ENCODE measurements at places on chromosomes 2 and 18.

DNA sequence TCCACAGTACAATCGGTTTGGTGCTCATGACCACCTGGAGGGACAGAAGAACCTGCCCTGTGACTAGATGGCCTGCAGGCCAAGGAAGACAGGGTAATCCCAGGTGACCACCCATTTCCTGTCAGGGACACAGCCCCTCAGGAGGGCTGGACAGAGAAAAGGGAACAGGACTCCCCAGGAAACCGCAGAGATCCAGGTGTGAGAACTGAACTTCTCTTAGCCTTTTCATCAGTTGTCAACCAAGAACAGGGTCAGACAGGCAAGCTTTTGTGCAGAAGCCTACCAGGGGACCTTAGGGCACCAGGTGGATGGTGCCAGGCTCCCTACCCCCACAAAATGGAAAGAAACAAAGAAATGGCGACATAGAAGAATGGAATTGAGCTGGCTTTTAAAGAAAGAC is 132.3 kb downstream of the HDAC4 start:
- no peak for DNase-seq

- DNase-seq = no peak
These were observed 79.7 kb upstream of the IGFBP5 start for GRCh38 chr2:216775043-216775453.

DNA sequence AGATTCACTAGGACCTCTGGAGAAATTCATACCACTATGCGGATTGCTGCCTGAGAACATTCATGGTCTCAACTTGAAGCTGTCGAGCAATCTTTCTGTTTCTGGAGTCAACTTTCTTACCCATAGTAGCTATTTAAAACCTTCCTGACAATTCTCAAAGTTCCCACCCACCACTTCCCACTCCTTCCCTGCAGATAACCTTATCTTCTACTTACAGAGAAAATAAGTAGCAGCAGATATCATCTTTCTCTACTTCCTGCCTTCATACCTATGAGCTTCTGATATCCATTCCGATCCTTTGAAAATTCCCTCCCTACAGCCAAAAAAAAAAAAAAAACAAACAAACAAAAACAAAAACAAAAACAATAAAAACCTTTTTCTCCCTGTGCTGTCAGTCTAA is 81.2 kb upstream of the CYRIA start:
- DNase-seq = no peak

DNA sequence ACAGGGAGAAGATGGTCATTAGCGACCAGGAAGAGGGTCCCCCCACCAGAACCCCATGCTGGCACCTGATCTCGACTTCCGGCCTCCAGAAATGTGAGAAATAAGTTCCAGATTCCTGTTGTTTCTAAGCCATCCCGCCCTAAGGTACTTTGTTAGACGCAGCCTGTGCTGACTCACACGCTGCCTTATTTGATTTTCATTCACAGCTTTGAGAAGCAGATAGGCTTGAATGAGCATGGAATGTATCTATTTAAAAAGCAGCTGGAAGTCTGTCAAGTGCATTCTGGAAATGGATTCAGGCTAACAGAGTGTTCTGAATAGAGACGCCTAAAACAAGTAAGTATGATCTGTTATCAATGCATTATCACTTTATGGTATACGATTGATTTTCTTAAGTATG is 8.3 kb upstream of the IL1R2 start:
- no peak for DNase-seq

GRCh38 chr2:200300638-200301314 is 5.7 kb upstream of the SPATS2L start:
- DNase-seq = no peak

DNA sequence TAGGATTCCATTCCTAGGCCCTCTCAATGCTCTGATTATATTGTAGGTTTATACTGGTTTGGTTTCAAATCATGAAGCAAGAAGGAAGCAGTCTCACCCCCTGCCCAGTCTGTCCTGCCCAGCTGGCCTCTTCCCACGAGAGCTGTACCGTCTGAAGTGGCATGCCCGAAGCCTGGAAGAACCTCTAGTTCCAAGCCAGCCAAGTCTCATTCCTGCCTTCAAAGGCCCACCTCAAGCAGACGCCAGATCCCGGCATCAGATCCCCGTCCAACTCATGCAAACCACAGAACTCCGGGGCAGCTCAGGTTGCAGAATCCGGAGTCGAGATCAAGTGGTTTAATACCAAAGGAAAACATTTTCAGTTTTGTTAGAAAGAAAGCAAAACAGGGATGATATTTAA is 234.4 kb downstream of the LPIN1 start:
- no peak for DNase-seq

GRCh38 chr2:101858910-101859309 is 132.8 kb upstream of the IL1R2 start:
- no peak for DNase-seq

GRCh38 chr2:64731746-64732145 is 78.0 kb upstream of the SERTAD2 start:
- no peak for DNase-seq

- no peak for DNase-seq
These were observed 215.3 kb upstream of the APCDD1 start for GRCh38 chr18:10239103-10239502.

DNA sequence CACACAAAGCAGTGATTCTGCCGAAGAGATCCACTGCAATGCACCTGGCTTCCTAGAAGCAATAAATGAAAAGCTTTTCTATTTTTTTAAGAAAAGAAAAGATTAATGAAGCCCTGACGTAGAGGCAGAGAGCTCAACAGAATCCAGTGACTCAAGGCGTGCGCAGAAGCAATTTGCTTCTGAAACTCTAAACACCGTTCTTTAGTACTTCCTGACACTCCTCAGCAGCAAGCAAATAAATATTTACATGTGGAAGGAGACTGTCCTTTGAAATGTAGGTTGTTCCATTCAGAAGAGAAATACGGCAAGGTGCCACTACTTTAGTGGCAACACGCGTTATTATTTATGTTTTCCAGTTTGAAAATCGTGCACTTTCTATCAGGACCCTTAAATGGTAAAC is 126.2 kb upstream of the ZNF516 start:
- DNase-seq = no peak

- no peak for DNase-seq
These were observed 87.6 kb upstream of the ODC1 start for GRCh38 chr2:10535703-10536102.

DNA sequence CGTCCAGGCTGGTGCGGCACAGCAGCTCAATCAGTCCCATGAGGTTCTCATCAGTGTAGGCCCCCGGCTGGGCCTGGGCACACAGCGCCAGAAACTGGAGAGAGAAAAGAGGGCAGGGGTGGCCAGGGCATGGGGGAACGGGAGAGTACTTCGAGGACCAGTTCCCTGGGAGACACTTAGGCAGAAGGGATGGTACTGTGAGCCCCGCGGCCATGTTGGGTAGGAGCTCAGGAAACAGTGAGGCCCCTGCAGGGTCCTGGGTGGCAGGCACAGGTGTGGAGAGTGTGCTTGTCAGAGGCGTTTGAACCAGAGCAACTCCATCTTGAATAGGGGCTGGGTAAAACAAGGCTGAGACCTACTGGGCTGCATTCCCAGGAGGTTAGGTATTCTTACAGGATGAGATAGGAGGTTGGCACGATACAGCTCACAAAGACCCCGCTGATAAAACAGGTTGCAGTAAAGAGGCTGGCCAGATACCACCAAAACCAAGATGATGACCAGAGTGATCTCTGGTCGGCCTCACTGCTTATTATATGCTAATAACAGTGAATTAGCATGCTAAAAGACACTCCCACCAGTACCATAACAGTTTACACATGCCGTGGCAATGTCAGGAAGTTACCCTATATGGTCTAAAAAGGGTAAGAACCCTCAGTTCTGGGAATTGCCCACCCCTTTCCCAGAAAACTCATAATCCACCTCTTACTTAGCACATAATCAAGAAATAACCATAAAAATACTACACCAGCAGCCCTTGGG is 51.9 kb upstream of the SEMA4C start:
- DNase-seq = no peak

GRCh38 chr2:133605011-133605765 is 36.9 kb upstream of the NCKAP5 start:
- DNase-seq = no peak

DNA sequence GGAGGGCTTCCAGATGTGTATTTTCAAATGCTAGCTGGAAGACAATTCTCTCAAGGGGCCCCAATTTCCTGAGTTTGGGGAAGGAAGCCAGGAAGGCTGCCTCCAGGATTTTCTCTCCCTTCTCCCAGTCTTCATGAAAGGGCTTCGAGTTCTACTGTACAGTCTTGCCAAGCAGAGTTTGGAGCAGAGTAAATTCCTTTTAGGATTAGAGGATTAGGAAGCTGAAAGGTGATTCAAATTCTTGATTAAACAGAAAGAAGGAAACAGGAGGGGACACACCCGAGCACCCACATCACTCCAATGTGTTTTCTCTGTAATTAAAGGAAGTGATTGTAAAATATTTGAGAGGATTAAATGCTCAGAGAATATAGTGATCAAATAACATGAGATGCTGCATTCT is 217.8 kb downstream of the SETBP1 start:
- DNase-seq = no peak

- no peak for DNase-seq
These were observed 183.5 kb downstream of the PAX3 start for GRCh38 chr2:222115296-222115695.

GRCh38 chr18:41862921-41863320 is 92.1 kb upstream of the PIK3C3 start:
- no peak for DNase-seq

DNA sequence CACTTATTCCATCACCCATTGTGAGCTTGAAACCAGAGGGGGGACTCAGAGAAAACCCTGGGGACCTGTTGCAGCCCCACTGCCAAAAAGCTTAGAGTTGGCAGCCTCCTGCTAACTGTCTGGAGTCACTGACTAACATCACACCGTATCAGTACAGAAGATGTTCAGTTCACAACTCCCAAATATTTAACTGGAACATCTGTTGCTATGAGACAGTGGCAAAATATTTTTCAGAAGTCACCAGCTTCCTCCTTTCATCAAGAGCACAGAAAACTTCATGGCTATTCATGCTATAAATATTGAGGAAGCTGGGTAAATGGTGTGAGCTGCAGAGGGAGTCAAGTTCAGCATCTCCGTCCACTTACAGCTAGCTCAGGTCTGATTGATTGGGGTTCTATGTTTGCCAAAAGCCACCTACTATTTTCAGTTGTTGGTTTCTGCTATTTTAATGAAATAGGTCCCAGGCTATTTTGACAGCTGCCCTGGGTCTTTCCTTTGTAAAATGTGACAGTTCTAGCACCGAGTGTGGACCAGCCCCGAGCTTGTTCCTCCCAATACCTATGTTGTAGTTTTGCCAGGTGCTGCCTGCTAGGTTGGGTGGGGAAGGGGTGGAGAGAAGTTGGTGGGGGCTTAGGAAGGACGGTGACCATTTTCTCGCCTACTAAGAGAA is 9.8 kb downstream of the TUBB6 start:
- DNase-seq = no peak

GRCh38 chr2:100780203-100781008 is 39.5 kb upstream of the NPAS2 start:
- no peak for DNase-seq

GRCh38 chr2:72994282-72994990 is 77.1 kb downstream of the SFXN5 start:
- DNase-seq = no peak

DNA sequence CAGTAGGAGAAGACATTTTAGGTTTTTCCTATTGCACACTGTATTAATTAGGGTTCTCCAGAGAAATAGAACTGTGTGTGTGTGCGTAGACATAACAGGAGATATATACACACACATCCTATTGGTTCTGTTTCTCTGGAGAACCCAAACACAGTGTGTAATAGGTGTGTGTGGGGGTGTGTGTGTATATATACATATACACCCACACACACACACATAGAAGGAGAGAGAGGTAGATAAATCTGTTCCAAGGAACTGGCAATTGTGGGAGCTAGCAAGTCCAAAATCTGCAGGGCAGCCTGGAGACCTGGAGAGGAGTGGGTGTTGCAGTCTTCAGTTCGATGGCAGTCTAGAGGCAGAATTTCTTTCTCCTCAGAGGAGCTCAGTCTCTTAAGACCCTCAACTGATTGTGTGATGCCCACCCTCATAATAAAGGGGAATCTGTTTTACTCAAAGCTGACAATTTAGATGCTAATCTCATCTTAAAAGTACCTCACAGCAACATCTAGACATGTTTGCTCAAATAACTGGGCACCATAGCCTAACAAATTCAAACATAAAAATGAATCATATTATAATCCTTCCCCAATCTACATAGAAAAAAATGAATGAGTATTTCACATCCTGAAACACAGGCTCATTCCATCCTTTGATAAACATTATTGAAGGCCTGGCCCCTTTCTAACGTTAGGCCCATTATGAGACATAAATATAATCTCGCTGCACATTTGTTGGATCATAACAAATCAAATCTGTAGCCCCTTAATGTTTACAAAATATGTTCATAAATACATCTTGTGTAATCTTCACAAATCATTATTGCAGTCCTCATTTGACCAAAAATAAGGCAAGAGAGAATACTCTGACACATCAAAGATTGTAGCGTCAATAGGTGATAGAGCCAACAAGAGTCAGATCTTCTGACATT is 35.1 kb upstream of the RTN4 start:
- no peak for DNase-seq

- no peak for DNase-seq
These were observed 3.9 kb downstream of the NEB start for GRCh38 chr2:151730262-151730975.

DNA sequence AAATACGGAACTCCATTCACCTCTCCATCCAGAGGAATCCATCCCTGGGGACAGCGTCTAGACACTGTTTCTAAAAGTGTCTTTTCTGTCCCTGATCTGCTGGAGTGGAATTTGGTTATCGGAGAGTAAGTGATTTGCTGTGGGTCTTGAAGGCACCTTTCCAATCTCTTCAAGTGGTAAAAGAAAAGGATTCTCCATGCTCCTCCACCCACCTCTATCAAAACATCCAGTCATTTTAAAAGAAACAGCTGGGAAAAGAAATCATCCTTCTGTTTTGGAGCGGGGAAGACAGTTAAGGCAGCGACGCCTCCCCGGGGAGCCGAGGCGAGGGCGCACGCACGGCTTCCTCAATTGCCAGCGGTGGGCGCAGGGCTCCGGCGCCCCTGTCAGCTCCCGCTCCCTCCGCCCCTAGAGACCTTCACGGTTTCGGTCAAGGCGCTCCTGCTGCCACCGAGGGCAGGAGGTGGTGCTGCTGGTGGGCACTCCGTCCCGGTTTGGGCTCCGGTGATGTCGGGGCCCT is 547 bp downstream of the SLC35F5 start:
- peak; percentile 49 for DNase-seq

DNA sequence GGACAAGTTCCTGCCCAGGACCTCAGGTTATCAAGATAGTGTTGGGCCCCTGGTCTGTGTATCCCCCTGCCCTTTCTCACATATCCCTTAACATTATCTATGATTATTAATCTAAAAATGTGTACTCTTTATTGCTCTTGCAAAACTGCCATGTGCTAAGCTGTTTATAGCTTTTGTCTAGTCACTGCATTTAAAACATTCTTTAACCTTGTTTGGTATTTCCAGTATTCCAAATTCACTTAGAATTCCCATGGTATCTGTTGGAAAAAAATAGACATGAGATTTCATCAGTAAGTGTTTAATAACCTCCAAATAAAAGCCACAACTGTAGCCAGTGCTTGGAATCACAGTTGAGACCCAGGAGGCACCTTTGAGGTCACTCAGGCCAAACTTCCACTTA is 16.2 kb upstream of the GLS start:
- DNase-seq = no peak
